ENCODE measurements at places on chromosomes 13 and 19.

DNA sequence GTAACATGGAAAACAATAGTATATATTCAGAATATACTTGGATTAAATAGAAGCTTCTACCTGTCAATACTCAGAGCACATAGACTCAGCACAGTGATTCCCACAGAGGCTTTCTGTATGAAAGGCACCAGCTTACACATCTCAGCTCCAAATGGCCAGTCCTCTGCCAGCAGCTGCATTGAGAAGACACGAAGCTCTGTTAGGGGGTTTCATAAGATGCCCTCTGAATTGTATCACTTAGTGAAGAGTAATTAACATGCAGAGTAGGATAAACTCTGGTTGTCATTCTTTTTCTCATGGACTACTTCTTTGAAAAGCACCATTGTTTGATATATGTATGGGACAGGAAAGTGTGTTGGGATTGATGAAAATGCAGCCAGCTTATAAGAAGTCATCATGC, 15.2 kb downstream of the EDNRB start:
- DNase-seq = no peak

GRCh38 chr19:38974624-38975213, 823 bp downstream of the FBXO17 start:
- DNase-seq = no peak

- no peak for DNase-seq
These were observed 1186.1 kb downstream of the SLITRK5 start for GRCh38 chr13:88857256-88857655.

GRCh38 chr19:14774373-14774772, 4.0 kb downstream of the ADGRE2 start:
- DNase-seq = no peak

DNA sequence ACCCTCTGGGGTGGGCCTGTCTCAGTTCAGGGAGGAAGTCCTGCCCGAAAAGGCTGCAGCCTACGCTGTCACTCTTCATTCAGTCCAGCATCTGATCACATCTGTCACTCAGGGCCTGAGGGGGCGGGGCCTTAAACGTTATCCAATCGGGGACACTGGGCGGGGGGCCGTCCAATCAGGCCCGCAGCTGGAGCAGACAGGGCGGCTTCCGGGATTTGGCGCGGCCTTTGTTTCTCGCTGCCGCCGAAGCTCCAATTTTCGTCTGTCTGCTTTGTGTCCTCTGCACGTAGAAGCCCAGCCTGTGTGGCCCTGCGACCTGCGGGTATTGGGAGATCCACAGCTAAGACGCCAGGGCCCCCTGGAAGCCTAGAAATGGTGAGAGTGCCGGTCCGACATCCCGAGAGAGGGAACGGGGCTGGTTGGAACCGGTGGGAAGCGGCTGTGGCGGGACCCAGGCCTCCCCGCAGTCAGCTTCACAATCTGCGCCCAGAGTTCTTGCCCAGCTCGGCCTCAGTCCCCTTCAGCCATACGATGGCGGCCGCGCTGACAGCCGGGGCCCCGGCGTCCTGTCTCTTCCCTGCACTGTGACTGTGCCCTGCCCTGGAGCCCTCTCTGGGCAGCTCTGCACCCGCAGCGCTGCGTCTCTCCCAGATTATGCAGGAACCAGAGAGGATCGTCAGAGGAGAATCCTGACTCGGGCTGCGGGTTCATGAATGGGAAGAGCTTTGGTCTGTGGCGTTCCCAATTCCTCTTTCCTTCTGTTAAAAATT, at the start of gene ZNF730:
Gene ZNF730, plus strand, starts transcription at position 224 of the 770 bp plus-strand sequence. Its CDS starts 149 bp downstream, at position 373.
- DNase-seq = peak; percentile 27

- no peak for DNase-seq
These were observed 4.2 kb downstream of the DPP9 start for GRCh38 chr19:4719499-4719866.

Measured in NCI-H524 (cell line).